PC-3 (cell line): ENCODE measurements at places on chromosomes 2 and 18.

GRCh38 chr2:201983800-201984199, 49.9 kb upstream of the FZD7 start:
- no peak for DNase-seq

- no peak for DNase-seq
Observed at GRCh38 chr2:164620457-164620856, 825 bp downstream of the GRB14 start.

DNA sequence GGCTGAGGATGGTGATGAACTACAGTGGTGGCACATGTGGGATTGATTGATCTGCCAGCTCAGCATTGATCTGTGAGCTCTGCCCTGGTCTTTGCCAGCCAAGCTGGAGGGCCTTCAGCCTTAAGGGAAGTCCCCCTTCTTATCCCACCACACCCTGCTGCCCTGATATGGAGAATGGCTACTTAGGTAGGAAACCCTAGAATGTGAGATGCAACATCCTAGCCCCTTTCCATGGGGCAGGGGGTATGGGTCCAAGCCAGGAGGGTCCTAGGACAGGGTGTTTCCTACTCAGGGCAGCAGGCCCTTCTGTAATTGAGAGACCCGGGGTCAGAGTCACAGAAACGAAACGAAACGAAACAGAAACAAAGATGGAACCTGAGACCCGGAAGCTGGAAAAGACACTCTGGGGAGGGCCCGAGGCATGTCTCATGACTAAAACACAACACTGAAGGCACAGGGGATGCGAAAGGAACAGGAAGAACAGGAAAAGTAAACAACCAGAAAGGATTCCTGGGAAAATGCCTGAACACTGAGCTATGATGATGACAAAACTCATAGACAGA, 16.9 kb upstream of the SULT1C2 start:
- DNase-seq: peak; percentile 86

- DNase-seq: no peak
Observed at GRCh38 chr2:128370468-128371247, 52.0 kb upstream of the HS6ST1 start.

DNA sequence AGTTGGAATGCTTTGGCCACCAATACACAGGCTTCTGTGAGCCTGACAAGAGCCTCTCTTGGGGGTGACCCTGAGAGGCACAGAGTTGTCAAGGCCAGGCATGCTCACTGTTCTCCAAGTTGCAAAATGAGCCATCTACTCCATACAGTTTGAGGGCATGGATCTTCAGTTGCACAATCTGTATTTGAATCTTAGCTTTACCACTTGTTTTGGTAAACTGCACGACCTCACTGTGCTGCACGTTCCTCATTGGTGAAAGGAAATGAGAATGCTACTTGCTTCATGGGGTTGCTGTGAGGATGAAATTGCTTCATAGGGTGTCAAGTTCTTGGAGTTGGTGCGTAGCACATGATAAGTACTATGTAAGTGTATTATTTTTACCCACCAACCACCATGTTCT, 12.0 kb upstream of the HAAO start:
- no peak for DNase-seq

DNA sequence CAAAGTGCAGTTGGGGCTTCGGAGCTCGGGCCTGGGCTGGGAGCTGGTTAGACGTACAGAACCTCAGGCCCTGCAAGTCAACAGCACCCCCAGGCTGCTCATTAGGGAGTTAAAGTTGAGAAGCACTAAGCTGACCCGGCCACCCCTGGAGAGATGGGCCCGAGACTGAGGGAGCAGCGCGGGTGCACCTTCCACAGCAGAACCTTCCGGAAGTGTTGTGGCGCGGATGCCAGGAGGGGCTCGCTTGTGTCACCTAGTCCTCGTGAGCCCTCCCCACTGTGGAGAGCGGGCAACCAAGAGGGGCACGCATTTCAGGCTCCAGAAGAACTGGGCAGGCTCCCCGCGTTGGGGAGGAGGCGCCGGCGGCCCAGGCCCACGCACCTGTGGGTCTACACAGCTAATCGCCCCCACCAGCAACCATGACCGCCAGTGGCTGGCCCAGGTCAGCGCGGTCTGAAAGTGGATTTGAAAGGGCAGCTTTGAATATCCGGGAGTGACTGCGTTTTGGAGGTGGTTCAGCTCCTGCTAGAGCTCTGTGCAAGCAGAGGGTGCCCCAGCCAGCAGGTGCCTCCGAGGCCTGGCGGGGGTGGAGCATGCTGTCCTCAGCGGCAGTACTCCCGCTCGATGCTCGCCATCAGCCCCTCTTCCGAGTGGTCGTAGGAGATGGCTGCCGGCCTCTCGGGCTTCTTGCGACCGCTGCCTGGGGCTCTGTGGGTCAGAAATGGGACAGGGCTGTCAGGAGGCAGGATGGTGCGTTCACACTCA, 15.1 kb downstream of the KLF11 start:
- DNase-seq: no peak

DNA sequence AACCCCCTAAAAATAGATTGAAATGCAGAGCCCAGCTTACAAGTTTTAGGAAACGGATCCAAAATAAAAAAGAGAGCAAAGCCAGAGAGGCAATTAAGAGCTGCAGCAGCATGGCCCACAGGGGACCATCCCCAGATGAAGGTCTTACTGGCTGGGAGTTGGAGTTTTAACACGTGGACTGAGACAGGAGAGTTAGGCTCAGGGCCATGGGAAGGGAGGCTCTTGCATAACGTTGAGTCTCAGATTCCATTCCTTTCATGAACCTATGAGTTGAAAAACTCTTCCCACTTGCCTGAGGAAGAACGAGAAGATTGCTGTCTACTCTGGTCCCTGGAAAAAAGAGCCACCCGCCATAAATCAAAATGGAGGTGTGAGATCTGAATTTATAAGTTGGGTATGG, 101.8 kb upstream of the NDUFV2 start:
- no peak for DNase-seq
